ENCODE measurements at places on chromosomes 1 and 21.
A peak's percentile ranks its signal among the peaks of the same experiment; 100 is the strongest.

GRCh38 chr21:36917471-36918158, 48.9 kb downstream of the HLCS start:
- peak; percentile 40 for DNase-seq

- no peak for DNase-seq
Measured at GRCh38 chr1:208206092-208206698, 38.0 kb downstream of the PLXNA2 start.

- no peak for DNase-seq
Measured at GRCh38 chr1:30046751-30047150, 676.6 kb downstream of the MATN1 start.

DNA sequence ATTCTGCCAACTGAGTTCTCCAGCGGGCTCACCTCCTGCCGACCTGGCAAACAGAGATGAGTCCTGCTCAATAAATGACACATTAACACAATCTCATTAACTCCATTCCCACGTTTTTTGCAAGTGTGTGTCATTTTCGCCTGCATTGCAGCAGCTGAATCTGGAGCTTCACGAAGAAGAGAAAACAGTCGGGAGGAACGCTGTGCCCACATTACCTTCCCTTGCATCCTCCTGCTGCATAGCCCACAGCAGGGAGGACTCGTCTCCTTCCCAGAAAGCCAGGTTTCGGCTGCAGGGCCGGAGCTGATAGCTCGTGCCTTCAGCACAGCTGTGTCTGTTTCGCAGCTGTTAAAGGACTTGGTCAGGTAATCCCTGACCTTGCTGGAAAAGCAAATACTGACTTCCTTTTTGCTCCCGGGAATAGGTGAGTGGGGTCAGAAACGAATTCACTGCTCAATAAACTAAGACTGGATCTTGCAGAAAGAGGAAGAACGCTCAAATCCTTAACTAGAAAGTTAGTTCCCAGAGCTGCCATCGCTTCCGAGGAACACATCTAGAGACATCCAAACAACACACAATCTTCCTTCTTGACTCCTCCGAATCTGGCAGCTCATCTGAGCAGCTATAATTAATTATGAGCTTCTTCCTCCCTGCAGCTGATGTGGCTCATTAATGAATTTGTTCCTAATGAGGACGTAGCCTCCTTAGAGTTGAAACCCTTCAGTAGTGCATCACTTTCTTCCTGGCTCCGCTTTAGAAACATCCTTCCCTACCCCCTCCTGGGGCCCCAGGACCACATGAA, 33.0 kb downstream of the KANK4 start:
- DNase-seq: no peak

Measured in AG10803 (cell line).